ENCODE measurements at places on chromosomes 7 and 10. TPM values are rescaled to one million over a fixed set of nuclear protein-coding genes. Genes with fewer than 3 reads are reported as not detected.

The CFAP46 gene
- not detected for total RNA-seq

The LLCFC1 gene
- not detected for total RNA-seq

The VPS37D gene
- 0.63 TPM for total RNA-seq

The CPED1 gene
- total RNA-seq: not detected

The DOCK4 gene
- total RNA-seq: 1.3 TPM

The ACSM6 gene
- not detected for total RNA-seq

The ARHGEF5 gene
- 12.9 TPM for total RNA-seq

The ZNF736 gene
- 55.4 TPM for total RNA-seq

The TMEM236 gene
- 0.36 TPM for total RNA-seq

The IDI2 gene
- total RNA-seq: not detected

The PARD3 gene
- 0.18 TPM for total RNA-seq

The MORN4 gene
- total RNA-seq: 1.6 TPM

The TBL2 gene
- total RNA-seq: 30.4 TPM

The SLC18A3 gene
- not detected for total RNA-seq

The GRID1 gene
- not detected for total RNA-seq

The SCART1 gene
- total RNA-seq: 4.2 TPM

The NRG3 gene
- not detected for total RNA-seq

The THNSL1 gene
- 8.1 TPM for total RNA-seq

The TRIM50 gene
- total RNA-seq: 0.25 TPM

The ITGB1 gene
- total RNA-seq: 34.6 TPM

The CYP2C8 gene
- 0.80 TPM for total RNA-seq

The TMEM106B gene
- total RNA-seq: 49.3 TPM

The CACNA2D1 gene
- not detected for total RNA-seq

The OR9A2 gene
- not detected for total RNA-seq

The TAC1 gene
- not detected for total RNA-seq

The DNAH11 gene
- total RNA-seq: 0.19 TPM

The SEMA3C gene
- total RNA-seq: not detected

The SYPL1 gene
- 56.8 TPM for total RNA-seq

The ABHD11 gene
- 20.7 TPM for total RNA-seq

The EVX1 gene
- not detected for total RNA-seq

The FRA10AC1 gene
- total RNA-seq: 25.5 TPM

The EBLN1 gene
- total RNA-seq: not detected

The NPFFR1 gene
- total RNA-seq: not detected

The TSPAN13 gene
- 1.4 TPM for total RNA-seq

The CREB5 gene
- 0.23 TPM for total RNA-seq

The TMEM273 gene
- total RNA-seq: not detected

All from naive thymus-derived CD8-positive, alpha-beta T cell (primary cell).